ENCODE measurements at places on chromosomes 5 and 9.

GRCh38 chr9:130934246-130934645 lies 4.8 kb downstream of the FIBCD1 start:
- DNase-seq = no peak

DNA sequence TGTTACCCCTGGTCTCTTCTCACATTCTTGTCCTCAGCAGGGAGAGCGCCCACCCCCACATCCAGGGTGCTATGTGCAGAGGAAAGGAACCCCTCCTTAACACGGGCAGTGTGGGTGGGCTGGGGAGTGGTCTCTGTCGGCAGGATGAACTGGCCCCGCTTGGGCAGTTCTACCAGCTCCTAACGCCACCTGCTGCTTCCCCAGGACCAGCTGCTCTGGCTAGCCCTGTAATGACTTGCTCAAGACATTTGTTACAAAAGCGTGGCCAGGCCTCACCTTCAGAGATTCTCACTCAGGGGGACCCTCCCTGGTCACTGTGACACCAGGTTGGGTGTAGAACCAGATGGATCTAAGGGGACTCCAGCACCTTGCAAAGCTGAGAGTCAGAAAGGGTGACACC lies 82.4 kb downstream of the HMCN2 start:
- no peak for DNase-seq

DNA sequence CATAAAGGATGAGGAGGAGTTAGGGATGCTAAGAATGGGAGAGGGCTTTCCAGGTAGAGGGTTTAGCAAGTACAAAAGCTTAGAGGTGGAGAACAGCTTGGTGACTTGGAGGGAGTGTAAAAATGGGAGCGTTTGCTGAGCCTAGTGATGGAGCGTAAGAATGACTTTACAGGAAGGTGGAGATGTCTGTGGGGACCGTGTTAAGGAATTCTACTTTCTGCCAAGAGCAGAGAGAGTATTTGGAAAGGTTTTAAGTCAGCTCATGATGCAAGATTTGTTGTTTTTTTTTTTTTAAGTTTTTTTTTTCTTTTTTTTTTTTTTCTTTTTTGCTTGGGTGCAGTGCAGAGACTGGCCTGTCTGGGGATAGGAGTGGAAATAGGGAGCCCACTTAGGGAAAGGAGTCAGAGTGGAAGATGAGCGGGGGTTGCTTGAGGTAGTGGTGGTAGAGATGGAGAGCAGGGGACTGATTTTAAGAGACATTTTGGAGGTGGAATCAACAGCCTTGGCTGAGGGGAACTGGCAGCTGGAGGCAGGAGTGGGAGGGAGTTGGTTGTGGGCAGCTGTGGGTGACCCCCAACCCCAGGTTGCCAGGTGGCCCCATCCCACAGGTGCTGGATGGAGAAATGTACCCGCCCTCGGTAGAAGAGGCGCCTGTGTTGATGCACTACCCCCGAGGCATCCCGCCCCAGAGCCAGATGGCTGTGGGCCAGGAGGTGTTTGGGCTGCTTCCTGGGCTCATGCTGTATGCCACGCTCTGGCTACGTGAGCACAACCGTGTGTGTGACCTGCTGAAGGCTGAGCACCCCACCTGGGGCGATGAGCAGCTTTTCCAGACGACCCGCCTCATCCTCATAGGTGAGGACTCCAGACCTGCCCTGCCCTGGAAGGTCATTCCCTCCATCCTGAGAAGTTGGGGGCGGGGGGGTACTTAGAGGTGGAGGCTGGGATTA lies 12.4 kb downstream of the PTGS1 start:
- DNase-seq = no peak

DNA sequence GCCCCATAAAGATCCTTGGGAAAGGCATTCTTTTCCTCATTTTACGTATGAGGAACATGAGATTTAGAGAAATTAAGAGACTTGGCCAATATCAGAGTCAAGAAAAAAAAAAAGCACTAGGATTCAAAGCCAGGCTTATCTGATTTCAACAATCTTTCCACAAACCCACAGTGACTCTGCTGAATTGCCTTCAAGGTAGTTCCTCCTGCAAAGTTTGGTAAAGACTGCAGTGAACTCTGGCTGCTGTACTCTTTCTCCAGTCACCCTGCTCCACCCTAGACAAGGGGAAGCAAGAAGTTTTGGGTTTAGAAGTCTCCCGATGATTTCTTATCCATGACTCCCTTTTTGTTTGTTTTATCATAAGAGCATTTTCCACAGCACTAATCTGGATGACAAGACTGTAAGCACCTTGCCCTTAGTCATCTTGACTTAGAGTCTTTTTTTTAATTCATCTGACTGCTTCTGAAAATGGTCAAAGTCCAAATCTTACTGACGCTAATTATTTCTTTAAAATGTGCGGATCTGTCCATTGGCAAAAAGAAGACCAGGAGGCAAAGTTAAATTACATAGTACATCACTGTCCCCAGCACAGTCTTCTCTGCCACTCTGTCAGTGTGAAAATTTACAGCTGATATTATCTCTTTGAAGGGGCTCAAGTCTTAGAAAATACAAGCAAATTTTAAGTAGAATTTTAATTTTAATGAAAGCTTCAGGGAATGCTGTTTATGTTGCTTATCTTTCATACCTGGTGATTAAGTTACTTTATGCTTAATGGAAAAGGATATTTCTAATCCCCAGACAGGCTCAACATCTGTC lies 180.1 kb downstream of the TTLL11 start:
- DNase-seq = no peak
